Stimulated activated CD8-positive, alpha-beta memory T cell treated with anti-CD3 and anti-CD28 coated beads, Interleukin-4, amount 100 ng/mL, for 48 hours (primary cell): ENCODE measurements at places on chromosomes 1 and 21.
A peak's percentile ranks its signal among the peaks of the same experiment; 100 is the strongest.

DNA sequence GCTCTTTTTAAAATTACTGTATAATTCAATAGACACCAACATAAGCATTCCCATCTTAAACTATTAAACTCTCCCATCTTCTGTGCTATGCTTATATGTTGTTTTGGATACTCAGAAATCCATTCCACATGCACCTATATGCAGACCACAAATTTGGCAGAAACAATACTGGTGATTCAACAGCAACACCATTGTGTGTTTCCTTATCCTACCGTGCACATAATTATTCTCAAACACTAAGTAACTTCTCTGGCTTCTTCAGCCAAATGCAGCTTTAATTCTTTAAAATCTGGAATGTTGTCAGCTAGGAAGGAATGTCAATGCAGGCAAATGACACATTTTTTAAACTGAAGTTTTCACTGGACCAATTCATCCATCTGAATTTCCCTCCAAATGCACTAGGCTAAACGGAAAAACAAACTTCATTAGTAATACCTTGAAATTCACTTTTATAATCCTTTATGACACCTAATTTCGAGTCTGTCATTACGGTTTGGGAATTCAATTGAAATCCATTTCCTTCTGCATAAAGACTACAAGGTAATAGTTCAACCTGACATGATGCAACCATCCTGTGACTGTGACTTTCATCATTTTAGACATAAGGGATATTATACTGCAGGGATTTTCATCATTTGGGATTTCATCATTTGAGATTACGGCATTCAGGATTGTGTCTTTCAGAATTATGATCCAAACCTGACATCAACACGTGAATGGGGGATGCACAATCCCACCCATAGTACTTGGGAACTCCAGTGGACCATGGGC lies 308.5 kb downstream of the LTN1 start:
- no peak for DNase-seq

DNA sequence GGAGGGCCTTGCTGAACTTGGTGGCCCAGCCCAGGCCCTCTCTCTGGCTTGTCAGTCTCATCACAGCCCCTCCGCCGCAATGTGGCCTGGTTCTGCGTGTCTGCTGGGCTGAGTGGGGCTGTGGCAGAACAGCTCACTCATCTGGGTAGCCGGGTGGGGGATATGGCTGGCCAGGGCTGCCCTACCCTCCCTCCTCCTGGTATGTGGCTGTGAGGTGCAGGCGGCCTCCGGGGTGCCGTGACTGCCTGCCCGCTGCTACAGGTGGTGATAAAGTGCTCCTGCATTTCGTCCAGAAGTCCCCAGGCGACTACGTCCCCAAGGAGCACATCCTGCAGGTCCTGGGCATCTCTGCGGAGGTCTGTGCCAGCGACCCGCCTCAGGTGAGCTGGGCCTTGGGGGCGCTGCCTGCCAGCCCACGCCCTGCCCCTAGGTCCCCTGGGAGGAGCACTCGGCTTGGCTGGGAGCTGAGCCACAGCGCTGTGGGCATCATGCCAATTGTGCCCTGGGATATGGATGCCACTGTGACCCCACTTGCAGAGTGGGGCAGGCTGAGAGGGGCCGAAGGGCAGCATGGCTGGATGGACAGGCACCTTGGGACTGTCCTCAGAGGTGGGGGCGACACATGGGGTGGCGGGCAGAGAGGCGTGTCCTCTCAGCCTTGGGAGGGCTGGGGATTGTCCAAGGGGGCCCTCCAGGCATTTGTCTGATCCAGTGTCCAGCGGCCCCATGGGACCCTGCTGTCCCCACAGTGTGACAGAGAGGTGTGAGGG lies 2.3 kb downstream of the PRXL2B start:
- no peak for DNase-seq

DNA sequence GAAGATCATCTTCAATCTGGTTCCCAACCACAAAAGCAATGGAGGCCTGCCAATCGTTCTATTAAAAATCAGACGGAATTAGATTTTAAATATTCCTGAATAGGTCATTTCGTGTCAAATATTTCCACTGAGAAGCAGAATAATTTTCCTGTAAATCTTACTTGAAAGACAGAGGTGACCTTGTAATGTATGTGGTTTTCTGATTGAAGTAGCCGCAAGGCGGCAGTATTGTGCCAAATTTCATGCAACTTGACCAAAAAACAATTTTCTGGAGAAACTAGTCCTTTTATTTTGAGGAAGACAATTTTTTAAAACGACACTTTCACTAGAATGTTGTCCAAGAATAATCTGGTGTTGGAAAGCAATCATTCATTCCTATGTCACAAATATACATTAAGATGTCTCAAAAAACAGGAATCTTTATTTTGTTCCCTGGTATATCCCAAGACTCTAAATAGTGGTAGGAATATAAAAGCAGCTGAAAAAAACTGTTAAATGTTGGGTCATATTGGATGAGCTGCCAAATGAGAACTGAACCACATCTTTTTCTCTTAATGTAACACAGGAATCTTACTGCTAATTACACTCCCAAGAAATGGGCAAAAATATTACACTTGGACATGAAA lies 33.6 kb downstream of the SPAG17 start:
- DNase-seq, result peak; percentile 59

- peak; percentile 51 for DNase-seq
These were observed 333.4 kb downstream of the CHRM3 start for GRCh38 chr1:239719642-239720258.

GRCh38 chr1:203450001-203450400 lies 25.6 kb upstream of the PRELP start:
- DNase-seq, result no peak

- no peak for DNase-seq
These were observed 1.2 kb downstream of the CLSPN start for GRCh38 chr1:35768350-35769187.

DNA sequence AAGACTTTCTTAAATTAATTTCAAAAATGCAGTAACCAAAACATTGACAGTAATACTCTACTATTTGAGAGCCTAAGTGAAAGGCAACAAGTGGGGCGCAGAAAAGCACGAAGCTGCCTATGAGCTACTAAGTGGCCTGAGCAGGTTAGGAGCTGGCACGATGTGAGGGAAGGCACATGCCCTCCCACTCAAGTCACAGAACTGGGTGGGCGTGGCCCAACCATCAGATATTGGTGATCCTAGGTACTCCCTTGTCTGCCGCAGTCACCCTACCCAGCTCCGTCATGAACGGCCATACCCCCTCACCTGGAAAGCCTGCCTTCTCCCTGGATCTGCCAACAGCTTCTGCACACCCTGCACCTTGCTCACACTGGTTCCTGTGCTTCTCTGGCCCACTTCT lies 40.8 kb downstream of the SSBP3 start:
- no peak for DNase-seq

GRCh38 chr1:206496131-206496793 lies 11.1 kb upstream of the RASSF5 start:
- DNase-seq, result no peak
